NCI-H2029 treated with DMSO at 0.1 percent for 48 hours (cell line): ENCODE measurements at places on chromosomes 4 and X.

DNA sequence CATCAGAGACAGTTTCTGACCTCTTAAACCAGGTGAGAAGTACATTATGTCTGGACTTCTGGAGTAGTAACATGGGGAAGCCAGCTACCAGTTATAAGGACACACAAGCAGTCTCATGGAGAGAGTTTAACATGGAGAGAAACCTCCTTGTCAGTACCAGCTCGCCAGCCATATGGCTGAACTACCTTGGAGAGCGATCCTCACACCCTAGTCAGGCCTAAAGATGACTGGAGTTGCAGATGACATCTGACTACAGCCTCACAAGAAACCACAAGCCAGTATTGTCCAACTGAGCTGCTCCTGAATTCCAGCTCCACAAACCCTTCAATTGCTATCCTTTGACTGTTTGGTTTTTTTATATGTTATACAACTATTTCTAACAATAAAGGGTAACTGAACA is 49.8 kb downstream of the PDHA2 start:
- no peak for DNase-seq

DNA sequence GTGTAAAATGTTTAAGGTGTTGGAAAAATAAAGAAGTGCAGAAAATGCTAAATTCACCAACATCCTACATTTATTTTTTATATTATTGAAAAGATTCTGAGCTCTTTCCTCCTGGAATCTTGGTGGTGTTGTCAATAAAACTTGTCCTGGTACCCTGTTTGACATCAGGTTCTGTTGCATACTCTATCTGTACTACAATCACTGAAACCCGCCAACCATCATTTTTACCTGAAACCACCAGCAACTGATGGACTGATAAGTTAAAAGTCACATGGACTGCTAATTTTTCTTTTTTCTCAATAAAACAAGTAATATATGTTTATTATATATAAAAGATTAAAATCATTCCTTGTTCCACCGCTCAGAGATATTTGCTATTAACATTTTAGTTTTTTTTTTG is 23.4 kb downstream of the STAP1 start:
- DNase-seq, result no peak

DNA sequence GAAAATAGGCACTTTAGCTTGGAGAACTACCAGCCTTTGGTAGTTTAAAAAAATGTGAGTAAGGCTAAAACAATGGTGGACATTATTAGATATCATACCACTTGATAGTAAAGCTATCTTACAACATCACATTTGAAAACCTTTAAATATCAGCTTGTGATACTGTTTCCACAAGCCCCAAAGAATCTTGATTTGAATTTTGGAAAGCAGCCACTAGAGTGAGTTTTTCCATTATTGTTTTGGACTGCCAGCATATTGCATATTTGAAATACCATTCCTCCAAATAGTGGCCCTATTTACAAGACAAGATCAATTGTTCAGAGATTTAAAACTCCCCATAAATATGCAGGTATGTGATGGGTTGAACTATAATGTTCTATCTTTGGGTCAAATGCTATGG is 303.0 kb upstream of the PRPS2 start:
- DNase-seq, result no peak

GRCh38 chr4:60365176-60365575 is 835.0 kb upstream of the ADGRL3 start:
- no peak for DNase-seq
